NCI-H1436 (cell line): ENCODE measurements at places on chromosomes 2 and 18.

GRCh38 chr2:133574620-133575019 lies 6.4 kb upstream of the NCKAP5 start:
- no peak for DNase-seq

GRCh38 chr2:159712929-159713420 lies 669 bp downstream of the MARCHF7 start:
- DNase-seq = no peak

DNA sequence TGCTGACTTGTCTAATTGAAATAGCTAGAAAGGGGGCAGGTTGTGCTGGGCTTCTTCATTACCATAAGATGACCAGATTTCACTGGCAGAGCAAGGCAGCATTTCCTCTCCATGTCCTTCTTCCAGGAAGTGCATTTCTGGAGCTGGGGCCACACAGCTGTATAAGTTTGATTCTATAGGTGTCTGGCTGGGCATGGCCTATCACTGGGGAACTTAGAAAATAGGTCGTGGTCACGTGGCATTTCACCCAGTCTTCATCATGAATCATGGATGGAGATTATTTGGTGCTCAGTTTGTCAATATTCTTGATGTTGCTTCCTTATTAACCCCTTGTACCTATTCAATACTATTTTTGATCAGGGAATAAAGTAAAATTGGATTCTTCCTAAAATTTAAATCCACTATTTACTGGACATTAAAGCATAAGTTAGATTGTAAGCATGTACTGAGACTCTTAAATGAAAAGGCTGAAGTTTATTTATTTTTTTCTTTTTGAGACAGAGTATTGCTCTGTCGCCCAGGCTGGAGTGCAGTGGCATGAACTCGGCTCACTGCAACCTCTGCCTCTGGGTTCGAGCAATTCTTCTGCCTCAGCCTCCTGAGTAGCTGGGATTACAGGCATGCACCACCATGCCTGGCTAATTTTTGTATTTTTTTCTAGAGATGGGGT lies 49.5 kb upstream of the TMEM87B start:
- DNase-seq = no peak

DNA sequence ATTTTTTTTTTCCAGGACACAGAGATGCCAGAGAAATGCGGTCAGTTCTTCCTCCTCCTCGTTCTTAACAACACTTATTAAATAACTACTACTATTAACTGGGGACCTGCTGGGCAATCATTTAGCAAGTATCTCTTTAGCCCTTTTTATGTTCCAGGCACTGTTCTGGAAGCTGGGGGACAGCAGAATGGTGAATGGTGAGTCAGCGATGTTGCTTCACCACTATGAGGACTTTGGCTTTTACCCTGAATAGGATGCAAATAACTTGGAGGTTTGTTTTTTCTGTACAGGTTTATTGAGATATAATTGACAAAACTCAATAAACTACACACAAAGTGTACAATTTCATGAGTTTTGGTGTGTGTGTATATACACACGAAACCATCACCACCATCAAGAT lies 179.9 kb upstream of the MSH6 start:
- no peak for DNase-seq

GRCh38 chr2:119233326-119234020 lies 9.8 kb downstream of the STEAP3 start:
- DNase-seq = no peak

DNA sequence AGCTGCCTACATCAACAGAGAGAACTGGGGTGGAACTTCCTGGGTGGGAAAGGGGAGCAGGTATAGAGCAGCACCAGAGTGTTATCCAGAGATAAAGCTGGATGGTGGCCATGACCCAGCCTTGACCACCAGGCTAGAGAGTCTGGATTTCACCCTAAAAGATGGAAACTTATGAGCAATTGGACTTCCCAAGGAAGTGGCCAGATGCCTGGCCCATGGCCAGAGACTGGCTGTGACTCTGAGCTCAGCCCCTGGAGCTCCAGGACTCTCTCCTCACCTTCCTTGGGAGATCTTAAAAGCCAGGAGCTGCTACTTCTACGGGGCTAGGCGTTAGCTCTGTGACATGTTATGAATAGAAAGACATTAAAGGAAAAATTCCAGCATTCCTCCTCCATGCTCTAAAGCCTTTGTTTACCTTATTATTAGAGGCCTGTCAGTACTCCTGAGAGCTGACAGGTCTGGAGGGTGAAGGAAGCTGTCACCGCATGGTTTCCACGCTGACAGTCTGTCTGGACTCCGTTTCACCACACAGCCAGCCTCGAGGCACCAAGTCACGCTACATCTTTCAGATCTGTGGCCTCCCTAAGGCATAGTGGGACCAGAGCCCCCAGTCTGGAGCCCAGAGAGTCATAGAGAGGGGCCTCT lies 260.0 kb upstream of the SIX2 start:
- no peak for DNase-seq

DNA sequence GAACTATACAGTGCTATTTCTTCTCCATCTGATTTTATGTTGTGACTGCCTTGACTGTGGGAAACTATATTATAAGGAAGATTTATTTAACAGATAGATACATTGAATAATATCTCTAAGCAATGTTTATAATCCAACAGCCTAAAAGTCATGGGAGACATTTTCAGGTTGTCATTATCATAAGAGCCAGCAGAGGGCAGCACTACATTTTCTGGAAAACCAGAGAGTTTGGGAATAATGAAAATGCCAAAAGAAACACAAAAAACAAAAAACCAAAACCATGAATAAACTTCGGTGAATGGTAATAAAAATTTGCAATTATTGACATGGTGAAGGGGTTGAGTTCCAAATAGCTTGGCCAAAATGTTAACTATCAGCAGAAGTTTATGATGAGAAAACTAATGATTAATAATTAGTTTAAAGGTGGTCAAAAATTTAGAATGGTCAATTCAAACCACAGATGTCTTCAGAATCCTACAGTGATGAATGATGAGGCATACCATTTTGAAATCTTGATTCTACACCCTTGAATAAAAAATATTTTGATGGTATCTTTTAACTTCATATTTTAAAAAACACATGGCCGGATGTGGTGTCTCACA lies 4.7 kb downstream of the EEF1B2 start:
- peak; percentile 13 for DNase-seq

DNA sequence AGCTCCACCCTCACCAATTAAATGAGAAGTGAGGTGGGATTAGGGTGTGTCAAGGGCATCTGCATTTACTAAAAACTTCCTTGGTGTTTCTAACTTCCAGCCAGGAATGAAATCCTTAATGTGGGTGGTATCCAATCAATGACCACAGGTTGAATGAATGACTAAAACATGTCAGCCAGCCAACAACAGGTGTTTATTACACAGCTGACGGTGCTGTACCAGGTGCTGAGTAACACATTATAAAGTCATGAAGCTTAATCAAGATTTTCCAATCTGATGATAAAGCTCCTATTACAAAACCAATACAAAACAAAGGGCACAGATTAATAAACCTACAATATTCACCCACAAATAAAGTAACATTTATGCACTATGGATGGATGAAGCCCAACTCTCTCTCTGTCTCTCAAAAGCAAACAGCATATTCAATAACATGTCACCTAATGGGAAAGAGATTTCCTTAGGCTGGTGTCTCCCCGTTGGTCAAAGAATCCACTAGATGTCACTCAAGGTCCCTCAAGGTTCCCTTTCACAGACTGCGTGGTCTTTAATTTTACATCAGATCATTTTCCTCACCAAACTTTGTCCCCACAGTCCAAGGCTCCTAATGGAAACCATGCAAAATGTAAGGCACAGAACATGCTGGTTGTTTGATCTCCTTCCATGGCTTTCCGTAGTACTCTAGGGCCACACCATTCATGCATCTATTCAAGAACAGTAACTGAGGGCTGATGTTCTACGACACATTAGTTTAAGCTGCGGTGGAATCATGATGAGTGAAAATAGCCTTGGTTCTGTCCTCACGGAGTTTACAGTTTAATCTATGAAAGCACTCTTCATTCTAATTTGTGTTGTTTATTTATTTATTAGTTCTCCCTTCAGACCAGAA lies 6.4 kb upstream of the PTPN4 start:
- peak; percentile 52 for DNase-seq
